Thymus (tissue), 14 donors: ENCODE measurements at places on chromosomes 1 and 21. TPM values are rescaled to one million over a fixed set of nuclear protein-coding genes. Genes with fewer than 3 reads are reported as not detected.

The CHRNB2 gene
- 0.05 TPM for total RNA-seq

The GPR161 gene
- total RNA-seq = 2.5 TPM

The TTLL7 gene
- 0.94 TPM for total RNA-seq

The DIRAS3 gene
- total RNA-seq = 1.2 TPM

The TDRD5 gene
- total RNA-seq = 0.52 TPM

The LCE2C gene
- not detected for total RNA-seq

DNA sequence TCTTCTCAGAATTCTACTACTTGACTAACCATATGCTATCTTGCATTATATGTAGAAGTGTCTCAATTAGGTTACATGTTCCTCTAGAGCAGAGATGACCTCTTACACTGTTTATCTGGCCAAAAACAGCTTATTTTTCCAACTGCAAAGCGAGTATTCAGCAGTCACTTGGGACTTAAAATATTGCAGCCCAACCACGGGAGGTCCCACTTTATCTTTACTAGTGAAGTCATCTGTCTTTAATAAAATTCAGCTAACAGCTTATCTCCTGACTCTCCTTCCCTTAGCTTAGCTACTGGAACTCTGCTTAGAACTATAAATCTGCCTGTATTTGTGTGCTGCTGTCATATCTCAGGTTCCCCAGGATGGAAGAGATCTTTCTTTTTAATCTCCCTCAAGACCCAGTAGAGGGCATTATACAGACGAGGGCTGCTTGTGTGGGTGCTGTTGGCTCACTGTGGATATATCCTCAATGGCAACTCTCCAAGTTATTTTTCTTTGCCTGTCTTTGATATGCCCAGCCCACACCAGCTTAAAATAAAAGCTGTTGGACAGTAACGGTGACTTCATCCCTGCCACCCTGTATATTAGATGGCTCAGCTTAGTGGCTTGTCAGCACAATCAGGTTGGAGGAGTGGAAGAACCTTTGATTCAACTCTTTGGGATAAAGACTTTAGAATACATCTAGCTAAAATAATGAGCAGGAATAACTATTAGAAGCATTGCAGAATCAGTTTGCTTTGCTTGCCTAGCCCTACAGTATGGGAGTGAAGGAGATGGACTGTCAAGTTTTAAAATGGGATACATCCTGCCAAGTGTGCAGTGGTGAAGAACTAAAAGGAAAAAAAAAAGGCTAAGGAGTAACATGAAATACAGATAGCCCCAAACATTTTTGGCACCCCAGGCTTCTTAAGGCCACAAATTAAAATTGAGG, 9.6 kb downstream of the ENSA start:
- H3K27ac ChIP-seq = no peak overlapping the region
- peaks cover 5% of the 10 kb centered on the region for H3K4me1 ChIP-seq
- H3K27me3 ChIP-seq = no peaks in the 10 kb centered on the region
- peaks cover 39% of the 10 kb centered on the region for H3K36me3 ChIP-seq
- no peak overlapping the region for H3K4me3 ChIP-seq

DNA sequence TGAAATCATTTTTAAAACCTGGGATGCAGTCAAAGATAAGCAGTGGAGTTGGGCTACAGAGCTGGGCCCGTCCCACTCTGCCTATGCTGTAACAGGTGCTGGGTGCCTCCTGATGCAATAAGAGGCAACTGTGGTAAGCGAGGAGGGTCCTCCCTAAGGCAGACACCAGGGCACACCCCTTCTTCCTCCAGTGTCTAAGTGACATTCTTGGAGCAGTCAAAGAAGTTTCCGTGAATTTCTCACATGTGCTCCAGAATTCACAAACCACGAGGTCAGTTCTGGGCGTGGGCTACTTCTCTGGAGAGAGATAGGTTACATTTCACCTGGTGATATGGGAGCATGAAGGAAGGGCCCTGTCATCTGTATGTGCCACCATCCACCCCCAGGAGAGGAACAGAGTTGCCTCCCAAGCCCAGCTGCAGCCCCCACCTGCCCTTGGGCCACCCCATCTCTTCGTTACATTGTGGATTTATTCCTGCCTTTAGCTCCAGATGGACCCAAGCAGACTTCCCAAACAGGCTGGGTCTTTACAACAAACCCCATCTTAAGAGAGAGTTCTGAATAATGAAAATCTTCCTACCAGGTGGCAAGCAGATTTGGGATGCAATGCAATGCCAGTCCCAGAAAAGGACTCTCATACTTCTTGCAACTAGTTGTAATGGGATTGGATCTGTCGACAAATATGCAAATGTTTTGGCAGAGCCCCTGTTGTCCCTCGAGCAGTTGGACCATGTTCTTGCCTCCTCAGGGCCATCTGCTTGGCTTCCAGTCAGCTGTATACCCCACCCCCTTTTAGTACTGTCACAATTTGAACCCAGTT, 82.5 kb upstream of the CNTN2 start:
- no peaks in the 10 kb centered on the region for H3K4me1 ChIP-seq
- no peaks in the 10 kb centered on the region for H3K36me3 ChIP-seq
- no peak overlapping the region for H3K27ac ChIP-seq
- no peak for DNase-seq
- H3K27me3 ChIP-seq = no peaks in the 10 kb centered on the region
- H3K4me3 ChIP-seq = no peak overlapping the region

- no peak overlapping the region for H3K4me3 ChIP-seq
- DNase-seq = no peak
- H3K36me3 ChIP-seq = no peaks in the 10 kb centered on the region
- H3K27me3 ChIP-seq = peaks cover 2% of the 10 kb centered on the region
Observed at GRCh38 chr1:33055210-33056008, 18.7 kb upstream of the AK2 start.

DNA sequence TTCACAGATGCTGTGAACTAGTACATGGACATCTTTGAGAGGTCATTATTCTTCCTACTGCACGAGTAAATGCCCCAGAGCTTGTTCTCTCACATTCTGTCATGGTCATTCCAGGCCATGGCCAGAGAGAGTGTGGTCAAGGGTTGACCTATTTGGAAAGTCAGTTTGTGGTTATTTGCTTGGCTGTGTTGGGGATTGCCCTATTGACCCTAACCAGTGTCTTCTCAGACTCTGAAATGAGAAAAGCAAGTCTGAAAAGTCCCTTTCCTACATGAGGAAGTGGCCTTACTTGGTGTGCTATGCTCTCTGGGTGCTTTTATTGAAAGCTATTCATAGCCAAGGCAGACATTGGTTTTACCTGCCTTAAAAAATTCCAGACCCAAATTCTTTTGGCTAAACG, 26.6 kb downstream of the CLIC6 start:
- no peak overlapping the region for H3K27ac ChIP-seq
- H3K4me3 ChIP-seq = no peak overlapping the region
- no peaks in the 10 kb centered on the region for H3K4me1 ChIP-seq
- no peak for DNase-seq

GRCh38 chr21:33207449-33208149, 22.1 kb upstream of the IFNAR2 start:
- H3K4me3 ChIP-seq = no peak overlapping the region
- no peaks in the 10 kb centered on the region for H3K27me3 ChIP-seq
- H3K27ac ChIP-seq = no peak overlapping the region
- H3K4me1 ChIP-seq = peaks cover 35% of the 10 kb centered on the region

DNA sequence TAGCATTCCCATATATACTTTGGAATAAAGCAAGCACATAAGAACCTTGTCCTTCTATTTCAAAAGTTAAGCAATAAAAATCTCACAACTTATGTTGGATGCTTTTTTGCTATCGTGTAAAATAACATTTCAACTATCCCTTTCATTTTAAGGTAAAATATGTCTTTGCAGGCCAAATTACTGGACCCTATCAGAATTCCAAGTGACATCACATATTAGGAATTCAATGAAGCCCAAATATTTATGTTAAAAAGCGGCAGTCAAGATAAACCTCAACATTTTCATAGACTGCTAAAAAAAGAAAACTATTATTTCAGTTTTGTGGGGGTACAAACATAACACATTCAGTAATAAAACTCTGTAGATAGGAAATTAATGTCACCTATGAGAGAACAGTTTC, 252.0 kb downstream of the KCTD3 start:
- no peak for DNase-seq
- H3K4me3 ChIP-seq = no peak overlapping the region
- H3K27ac ChIP-seq = no peak overlapping the region

DNA sequence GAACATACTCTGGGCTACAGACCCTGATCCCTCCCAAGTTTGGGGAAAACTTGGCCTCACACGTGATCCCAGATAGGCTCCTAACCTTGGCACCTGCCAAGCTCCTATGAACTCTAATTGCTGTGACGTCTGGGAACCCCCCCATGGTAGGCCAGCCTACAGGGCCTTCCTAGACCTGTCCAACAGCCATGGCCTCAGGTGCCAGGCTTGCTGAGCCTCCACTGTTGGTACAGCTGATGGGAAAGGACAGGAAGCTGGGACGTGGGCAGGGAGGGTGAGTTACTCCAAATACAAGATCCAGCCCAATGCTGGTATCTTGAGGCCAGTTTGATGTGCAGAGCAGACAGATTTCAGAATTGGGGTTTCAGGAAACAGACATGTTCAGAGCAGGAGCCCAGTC, 19.1 kb downstream of the SMIM12 start:
- no peak overlapping the region for H3K4me3 ChIP-seq
- DNase-seq = no peak
- no peaks in the 10 kb centered on the region for H3K36me3 ChIP-seq
- no peaks in the 10 kb centered on the region for H3K4me1 ChIP-seq

DNA sequence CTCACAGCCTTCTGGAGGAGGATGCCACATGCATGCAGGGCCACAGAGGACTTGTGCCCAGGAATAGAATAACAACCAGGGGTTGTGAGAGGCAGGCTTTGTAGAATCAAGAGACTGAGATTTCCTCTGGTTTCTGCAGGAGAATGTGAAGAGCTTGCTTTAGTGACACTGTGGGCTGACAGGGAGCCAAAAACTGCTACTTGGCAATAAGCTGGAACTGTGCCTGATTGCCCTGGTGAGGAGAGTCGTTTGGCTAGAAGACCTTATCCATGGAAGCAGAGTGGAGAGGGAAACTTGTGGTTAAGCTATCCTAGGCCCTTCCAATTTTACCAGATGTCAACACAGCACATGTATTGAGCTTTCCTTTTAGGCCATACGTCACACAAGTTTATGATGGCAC, 902.1 kb downstream of the MRPL39 start:
- no peak overlapping the region for H3K27ac ChIP-seq
- no peaks in the 10 kb centered on the region for H3K36me3 ChIP-seq
- no peak for DNase-seq
- no peak overlapping the region for H3K4me3 ChIP-seq
- H3K27me3 ChIP-seq = no peaks in the 10 kb centered on the region

DNA sequence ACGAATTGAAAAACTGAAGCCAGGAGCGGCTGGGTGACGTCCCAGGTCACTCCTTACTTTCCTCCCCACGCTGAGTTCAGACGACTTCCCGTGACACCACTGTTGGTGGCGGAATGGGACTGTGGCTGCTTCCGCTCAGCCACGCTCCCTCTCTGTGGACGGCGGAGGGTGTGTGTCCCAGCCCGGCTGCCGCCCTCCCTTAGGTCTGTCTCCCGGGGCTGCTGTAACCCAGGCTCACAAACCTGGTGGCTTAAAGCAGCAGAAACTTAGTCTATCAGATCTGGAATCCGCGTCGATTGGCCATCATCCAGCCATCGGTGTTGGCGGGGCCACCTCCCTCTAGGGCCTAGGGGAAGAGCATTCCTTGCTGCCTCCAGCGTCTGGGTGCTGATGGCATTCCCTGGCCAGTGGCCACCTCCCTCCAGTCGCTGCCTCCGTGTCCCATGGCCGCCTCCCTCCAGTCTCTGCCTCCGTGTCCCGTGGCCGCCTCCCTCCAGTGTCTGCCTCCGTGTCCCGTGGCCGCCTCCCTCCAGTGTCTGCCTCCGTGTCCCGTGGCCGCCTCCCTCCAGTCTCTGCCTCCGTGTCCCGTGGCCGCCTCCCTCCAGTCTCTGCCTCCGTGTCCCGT, 17.5 kb downstream of the TRPM2 start:
- no peaks in the 10 kb centered on the region for H3K27me3 ChIP-seq
- no peaks in the 10 kb centered on the region for H3K36me3 ChIP-seq
- no peaks in the 10 kb centered on the region for H3K4me1 ChIP-seq
- no peak for DNase-seq
- no peak overlapping the region for H3K27ac ChIP-seq
- H3K4me3 ChIP-seq = no peak overlapping the region

DNA sequence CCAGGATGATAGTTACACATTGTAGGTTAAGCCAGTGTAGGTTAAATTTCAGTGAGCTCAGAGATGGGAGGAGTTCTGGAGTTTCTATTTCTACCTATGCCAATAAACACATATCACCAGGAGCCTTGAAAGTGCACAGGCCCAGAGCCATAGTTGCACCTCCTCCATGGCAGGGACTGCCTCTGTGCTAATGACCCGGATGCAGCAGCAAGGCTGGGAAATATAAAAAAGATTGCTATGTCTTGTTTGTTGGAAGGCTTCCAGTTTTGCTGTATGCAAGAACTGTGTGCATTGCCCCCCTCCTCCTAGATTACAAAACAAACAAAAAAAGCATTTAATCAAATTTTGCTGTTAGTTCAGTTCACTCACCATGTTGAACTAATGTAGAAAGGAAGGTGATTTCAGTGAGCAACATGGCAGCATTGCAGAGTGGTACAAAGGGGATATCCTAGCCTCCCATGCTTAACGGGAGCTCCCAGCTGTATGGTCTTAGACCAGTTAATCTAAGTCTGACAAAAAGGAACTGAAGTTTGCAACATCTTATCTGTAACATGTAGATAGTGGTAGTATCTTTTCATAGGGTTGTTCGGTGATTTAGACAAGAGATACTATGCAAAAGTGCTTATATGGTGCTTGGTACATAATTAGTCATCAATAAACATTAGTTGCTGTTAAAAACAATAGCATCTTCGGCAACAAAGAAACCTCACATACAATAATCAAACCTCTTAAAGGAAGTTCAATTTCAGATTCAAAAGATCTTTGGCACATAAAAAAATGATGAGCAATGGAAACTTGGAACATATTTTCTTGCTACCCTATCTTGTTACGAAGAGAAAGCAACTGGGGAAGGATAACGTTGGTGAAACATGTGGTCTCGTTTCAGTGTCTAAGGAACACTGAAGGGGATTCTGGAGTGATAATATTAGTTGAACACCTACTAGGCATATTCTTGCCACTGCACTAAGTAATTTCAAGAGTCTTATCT, 309.5 kb downstream of the ASTN1 start:
- H3K4me1 ChIP-seq = no peaks in the 10 kb centered on the region
- H3K4me3 ChIP-seq = no peak overlapping the region
- H3K27me3 ChIP-seq = no peaks in the 10 kb centered on the region
- no peak overlapping the region for H3K27ac ChIP-seq

DNA sequence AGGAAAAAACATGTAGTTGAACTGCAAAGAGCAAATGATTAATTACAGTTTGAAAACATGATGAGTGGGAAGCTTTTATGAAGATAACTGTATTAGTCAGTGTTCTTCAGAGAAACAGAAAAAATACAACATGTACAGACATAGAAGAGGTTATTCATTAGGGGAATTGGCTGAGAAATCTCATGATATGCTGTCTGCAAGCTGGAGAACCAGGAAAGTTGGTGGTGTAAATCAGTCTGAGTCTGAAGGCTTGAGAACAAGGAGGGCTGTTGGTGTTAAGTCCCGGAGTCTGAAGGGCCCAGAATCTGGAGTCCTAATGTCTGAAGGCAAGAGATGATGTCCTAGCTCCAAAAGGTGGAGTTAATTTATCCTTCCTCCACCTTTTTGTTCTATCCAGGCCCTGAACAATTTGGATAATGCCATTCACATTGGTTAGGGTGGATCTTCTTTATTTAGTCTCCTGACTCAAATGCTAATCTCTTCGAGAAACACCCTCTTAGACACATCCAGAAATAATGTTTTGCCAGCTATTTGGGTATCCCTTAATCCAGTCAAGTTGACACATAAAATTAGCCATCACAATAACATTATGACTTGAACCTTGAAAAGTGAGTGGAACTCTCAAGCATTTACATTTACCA, 672.9 kb upstream of the PTBP2 start:
- no peak overlapping the region for H3K4me3 ChIP-seq
- no peak overlapping the region for H3K27ac ChIP-seq
- no peaks in the 10 kb centered on the region for H3K4me1 ChIP-seq
- no peak for DNase-seq
